ENCODE measurements at places on chromosomes 11 and 22. TPM values are rescaled to one million over a fixed set of nuclear protein-coding genes. Genes with fewer than 3 reads are reported as not detected.

Gene LRRC75B
- total RNA-seq: 0.88 TPM

DNA sequence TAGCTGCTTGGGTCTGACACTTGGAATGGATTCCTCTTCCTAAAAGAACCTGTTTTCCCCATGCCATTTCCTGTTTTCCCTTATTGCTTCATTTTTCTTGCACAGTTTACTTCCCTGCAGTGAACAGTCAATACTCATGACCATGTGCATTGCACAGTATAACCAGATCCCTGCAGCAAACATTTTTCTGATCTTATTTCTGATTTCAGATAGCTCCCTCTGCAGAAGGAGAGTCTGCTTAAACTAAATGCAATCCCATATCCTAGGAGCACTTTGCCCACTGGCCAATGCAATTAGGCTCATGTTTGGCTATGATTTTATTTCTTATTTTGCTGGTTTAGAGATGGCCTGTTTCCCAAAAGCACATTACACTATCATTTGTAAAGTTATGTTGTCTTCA is 96.7 kb upstream of the CD44 start:
- no peak for DNase-seq
- no peaks in the 10 kb centered on the region for H3K4me1 ChIP-seq
- H3K27ac ChIP-seq: no peak overlapping the region
- no peaks in the 10 kb centered on the region for H3K27me3 ChIP-seq
- H3K4me3 ChIP-seq: no peak overlapping the region
- H3K36me3 ChIP-seq: no peaks in the 10 kb centered on the region

GRCh38 chr11:46296059-46296527 is 18.6 kb downstream of the CREB3L1 start:
- no peaks in the 10 kb centered on the region for H3K36me3 ChIP-seq
- H3K27ac ChIP-seq: peak overlapping the region; percentile 65
- DNase-seq: no peak
- peak overlapping the region; percentile 48 for H3K4me3 ChIP-seq
- H3K27me3 ChIP-seq: no peaks in the 10 kb centered on the region

GRCh38 chr22:37624876-37625275 is 14.6 kb upstream of the SH3BP1 start:
- H3K27ac ChIP-seq: no peak overlapping the region
- no peak overlapping the region for H3K4me3 ChIP-seq
- no peak for DNase-seq
- no peaks in the 10 kb centered on the region for H3K36me3 ChIP-seq
- H3K4me1 ChIP-seq: peaks cover 8% of the 10 kb centered on the region
- no peaks in the 10 kb centered on the region for H3K27me3 ChIP-seq

DNA sequence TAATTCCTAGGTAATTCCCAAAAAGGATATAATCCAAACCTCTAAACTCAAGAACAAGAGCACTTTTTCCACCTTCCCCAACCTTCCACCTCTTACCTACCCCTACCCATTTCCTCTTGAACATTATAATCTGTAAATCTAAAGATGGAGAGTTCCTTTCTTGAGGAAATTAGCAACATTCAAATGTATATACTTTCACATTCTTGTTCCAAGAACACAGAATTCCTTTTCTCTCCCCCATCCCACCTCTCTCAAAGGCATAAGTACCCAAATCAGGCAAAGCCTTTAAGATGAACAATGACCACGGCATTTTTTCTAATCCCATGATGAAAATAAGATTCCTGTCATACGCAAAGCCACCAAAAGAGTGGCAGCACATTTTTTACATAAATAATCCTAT is 18.3 kb downstream of the RRAS2 start:
- no peaks in the 10 kb centered on the region for H3K36me3 ChIP-seq
- no peak overlapping the region for H3K27ac ChIP-seq
- no peaks in the 10 kb centered on the region for H3K27me3 ChIP-seq
- H3K4me1 ChIP-seq: no peaks in the 10 kb centered on the region
- DNase-seq: no peak
